Neural crest cell (in vitro differentiated cells): ENCODE measurements at places on chromosomes 1 and 21. TPM values are rescaled to one million over a fixed set of nuclear protein-coding genes. Genes with fewer than 3 reads are reported as not detected.

The GPR25 gene
- total RNA-seq: not detected in 2 replicates

The AGRN gene
- 192 and 203 TPM in 2 replicates for total RNA-seq

GRCh38 chr1:222921945-222922344 is 107.1 kb downstream of the DISP1 start:
- H3K4me1 ChIP-seq: peaks cover 4% of the 10 kb centered on the region
- H3K36me3 ChIP-seq: peaks cover 8% of the 10 kb centered on the region
- DNase-seq: no peak
- H3K27ac ChIP-seq: no peak overlapping the region

The FCMR gene
- total RNA-seq: not detected in 2 replicates

The SYT2 gene
- 2.3 and 2.6 TPM in 2 replicates for total RNA-seq

The CTNNBIP1 gene
- 74.8 and 75.5 TPM in 2 replicates for total RNA-seq

- H3K27me3 ChIP-seq: peaks cover 37% of the 10 kb centered on the region
- no peak overlapping the region for H3K4me3 ChIP-seq
- no peak for DNase-seq
- H3K4me1 ChIP-seq: no peaks in the 10 kb centered on the region
- no peak overlapping the region for H3K27ac ChIP-seq
Observed at GRCh38 chr1:154765970-154766369, 104.1 kb downstream of the KCNN3 start.

GRCh38 chr1:93061895-93062792 is 16.9 kb upstream of the MTF2 start:
- peaks cover 70% of the 10 kb centered on the region for H3K27me3 ChIP-seq
- no peak overlapping the region for H3K27ac ChIP-seq
- no peak overlapping the region for H3K4me3 ChIP-seq
- no peaks in the 10 kb centered on the region for H3K36me3 ChIP-seq
- no peaks in the 10 kb centered on the region for H3K4me1 ChIP-seq

GRCh38 chr1:168320800-168321450 is 40.2 kb downstream of the TBX19 start:
- H3K36me3 ChIP-seq: peaks cover 3% of the 10 kb centered on the region
- H3K4me3 ChIP-seq: no peak overlapping the region
- H3K27me3 ChIP-seq: no peaks in the 10 kb centered on the region
- no peak overlapping the region for H3K27ac ChIP-seq
- DNase-seq: no peak

The MAP10 gene
- total RNA-seq: 1.9 and 2.0 TPM in 2 replicates

GRCh38 chr21:16554503-16554902 is 824.7 kb downstream of the USP25 start:
- DNase-seq: no peak
- H3K4me3 ChIP-seq: no peak overlapping the region
- H3K36me3 ChIP-seq: peaks cover 11% of the 10 kb centered on the region
- H3K27ac ChIP-seq: no peak overlapping the region

- no peaks in the 10 kb centered on the region for H3K27me3 ChIP-seq
- DNase-seq: no peak
- peaks cover 3% of the 10 kb centered on the region for H3K4me1 ChIP-seq
- H3K4me3 ChIP-seq: no peak overlapping the region
- no peak overlapping the region for H3K27ac ChIP-seq
Observed at GRCh38 chr21:45709696-45710268, 66.3 kb downstream of the PCBP3 start.

GRCh38 chr1:14873677-14874076 is 275.2 kb downstream of the KAZN start:
- peaks cover 16% of the 10 kb centered on the region for H3K4me1 ChIP-seq
- H3K36me3 ChIP-seq: no peaks in the 10 kb centered on the region
- no peak overlapping the region for H3K4me3 ChIP-seq
- no peak for DNase-seq
- no peaks in the 10 kb centered on the region for H3K27me3 ChIP-seq

The FAM72A gene
- total RNA-seq: 11.2 and 13.0 TPM in 2 replicates

GRCh38 chr21:29477347-29477746 is 178.6 kb downstream of the BACH1 start:
- H3K27me3 ChIP-seq: no peaks in the 10 kb centered on the region
- no peaks in the 10 kb centered on the region for H3K36me3 ChIP-seq
- no peak overlapping the region for H3K4me3 ChIP-seq
- no peak for DNase-seq
- peaks cover 11% of the 10 kb centered on the region for H3K4me1 ChIP-seq

The DEPDC1 gene
- 30.3 and 31.6 TPM in 2 replicates for total RNA-seq

The NES gene
- 248 and 265 TPM in 2 replicates for total RNA-seq

The TCP10L gene
- 1.7 and 2.2 TPM in 2 replicates for total RNA-seq

The LCE1F gene
- total RNA-seq: not detected in 2 replicates
